ENCODE measurements at places on chromosomes 6 and 20.

- DNase-seq, result no peak
Observed at GRCh38 chr6:54621285-54621684, 225.3 kb upstream of the FAM83B start.

DNA sequence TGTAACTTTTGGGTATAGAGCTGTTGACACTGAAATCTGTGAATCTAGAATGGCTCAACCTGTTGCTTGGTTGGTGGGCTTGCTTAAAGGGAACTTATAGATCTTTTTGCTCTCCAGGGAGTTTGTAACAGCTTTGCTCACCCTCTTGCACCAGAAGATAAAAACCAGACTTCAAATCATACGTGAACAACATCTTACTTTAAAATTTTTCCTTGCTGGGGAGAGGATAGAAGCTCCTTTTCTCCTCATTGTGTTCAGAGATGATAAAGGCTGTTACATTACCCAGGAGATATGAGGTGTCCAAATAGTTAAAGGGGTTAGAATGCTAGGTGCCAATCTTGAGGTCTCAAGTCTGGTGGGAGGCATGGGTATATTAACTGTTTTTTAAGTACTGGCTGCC lies 46.8 kb downstream of the RALGAPB start:
- DNase-seq, result no peak

DNA sequence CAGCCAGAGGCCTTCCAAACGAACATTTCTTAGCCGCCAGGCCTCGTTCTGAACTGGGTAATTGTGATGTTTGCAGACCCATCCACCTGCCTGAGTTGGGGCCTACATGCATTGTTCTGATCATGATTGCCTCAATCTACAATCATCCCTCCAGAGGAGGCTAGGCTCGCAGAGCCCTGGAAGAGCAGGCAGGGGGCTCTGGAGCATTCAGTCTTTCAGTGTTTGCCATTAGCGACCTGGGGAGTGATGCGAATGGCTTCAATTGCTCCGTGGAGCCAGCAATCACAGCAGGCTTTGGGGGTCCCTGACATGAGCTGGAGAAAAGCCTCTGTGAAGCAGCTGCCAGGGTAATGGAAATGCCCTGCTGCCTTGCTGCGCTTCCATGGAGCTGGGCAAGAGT lies 22.0 kb downstream of the SNAP25 start:
- DNase-seq, result no peak

DNA sequence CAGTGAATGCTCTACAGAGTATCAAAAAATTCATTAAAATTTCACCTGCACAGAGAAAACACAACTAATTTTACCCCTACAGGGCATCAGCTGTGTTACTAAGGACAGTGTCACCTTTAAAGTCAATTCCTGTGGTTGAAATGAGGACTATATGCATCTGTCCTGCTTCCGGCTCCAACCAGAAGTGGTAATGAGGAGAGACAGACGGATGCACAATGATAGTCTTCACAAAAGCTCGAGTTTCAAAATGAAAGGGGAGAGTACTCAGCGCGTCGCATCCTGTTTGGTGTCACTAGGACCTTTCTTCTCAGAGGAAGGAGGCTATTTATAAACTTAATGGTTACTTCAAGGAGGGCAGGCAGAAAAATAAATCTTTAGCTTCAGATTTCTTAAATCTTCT lies 86.5 kb downstream of the LYRM4 start:
- DNase-seq, result no peak

DNA sequence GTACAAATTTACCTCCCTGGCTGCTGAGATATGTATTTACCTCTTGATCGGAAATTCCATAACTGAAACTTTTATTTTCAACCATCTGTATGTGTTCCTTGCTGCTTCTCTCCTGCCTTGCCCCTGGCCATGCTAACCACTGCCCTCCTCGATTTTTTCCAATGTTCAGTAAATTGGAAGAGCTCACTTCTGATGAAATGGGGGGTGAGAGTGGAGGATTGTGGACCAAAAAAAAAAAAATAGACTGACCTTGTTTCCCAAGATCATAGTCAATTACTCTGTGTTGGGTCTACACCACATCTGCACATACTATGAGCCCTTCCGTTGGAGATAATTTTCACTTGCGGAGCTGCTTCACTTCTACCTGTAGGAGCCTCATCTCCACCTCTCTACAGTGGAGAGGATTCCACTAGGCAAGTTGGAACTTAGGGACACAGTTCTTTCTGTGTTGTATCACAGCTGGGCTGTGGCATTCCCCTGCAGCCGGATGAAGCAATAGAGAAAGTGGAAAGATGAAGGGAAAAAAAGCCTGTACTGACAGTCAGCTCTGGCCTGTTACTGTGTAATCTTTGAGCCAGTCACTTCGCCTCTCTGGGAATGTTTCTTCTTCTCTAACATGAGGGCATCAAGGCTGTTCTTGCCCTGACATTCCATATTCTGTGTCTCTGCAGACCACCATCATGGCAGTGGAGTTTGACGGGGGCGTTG lies 1.6 kb downstream of the PSMB9 start:
- no peak for DNase-seq

GRCh38 chr6:109091314-109092024 lies 3.2 kb downstream of the SESN1 start:
- DNase-seq, result no peak

DNA sequence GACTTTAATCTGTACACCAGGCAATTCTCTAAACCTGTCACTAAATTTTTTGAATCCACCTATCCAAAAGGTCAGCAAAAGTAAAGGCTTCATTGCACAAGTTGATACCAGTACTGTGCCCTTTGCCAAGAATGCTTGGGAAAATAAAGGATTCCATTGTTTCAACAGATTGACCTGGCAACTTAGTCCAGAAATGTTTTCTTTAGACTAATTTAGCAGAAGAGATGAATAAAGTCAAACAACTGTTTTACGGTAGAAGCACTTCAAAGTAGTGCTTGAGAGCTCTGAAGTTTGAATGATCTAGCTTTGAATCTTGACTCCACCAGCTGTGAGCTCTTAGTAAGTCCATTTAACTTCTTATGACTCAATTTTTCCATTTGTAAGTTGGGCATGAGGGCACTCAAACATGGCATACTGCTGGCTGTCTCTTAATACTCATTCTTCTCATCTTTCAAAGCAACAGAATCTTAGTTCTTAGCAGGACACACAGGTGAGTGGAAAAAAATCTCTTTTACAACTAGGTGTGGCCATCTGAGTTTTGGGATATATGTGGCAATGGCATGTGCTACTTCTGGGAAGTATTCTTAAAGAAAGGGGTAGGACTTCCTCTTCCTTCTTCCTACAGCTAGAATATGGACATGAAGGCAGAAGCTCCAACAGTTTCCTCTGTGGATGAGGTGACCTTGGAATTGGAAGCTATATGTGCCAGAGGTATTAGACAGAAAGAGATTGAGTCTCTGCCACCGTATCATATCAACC lies 55.9 kb upstream of the LOC128125822 start:
- DNase-seq, result no peak

DNA sequence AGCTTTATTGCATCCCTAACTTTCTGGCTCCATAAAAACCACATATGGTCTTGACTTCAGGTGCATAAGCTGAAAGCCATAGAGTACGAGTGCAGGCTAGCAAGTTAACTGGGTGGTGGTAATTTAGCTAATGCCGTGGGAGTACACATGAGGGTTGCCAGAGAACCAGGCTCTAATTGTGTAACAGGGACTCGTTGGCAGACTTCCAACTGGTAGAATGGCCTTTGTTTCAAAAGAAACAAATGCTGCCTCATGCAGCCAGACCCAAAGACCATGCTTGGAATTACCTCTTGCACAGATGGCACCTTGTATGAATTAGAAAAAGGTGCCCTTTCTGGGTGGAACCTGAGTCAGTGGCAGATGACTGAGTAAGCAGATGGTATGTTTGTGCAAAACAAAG lies 73.2 kb downstream of the LY86 start:
- peak; percentile 74 for DNase-seq

GRCh38 chr20:62359491-62360121 lies 7.5 kb downstream of the LAMA5 start:
- no peak for DNase-seq

DNA sequence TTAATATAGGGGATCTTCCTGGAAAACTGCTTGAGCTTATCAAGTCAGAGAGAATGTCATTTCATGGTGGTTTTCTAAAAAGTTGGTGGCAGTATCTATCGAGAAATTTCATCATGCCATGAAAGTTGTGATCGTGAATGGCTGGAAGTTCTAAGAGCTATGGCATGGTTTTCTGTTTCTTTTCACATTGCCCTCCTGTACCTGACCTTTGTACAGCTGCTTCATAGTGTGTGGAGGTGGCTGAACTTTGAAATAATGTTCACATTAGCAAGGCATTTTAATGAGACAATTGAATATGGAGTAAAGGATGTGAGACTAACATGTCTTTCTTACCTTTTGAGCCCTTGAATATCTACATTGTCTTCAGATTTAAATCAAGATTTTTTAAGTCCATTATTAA lies 278.2 kb upstream of the ID4 start:
- no peak for DNase-seq

- no peak for DNase-seq
Observed at GRCh38 chr6:160298121-160298520, 39.5 kb upstream of the SLC22A2 start.

DNA sequence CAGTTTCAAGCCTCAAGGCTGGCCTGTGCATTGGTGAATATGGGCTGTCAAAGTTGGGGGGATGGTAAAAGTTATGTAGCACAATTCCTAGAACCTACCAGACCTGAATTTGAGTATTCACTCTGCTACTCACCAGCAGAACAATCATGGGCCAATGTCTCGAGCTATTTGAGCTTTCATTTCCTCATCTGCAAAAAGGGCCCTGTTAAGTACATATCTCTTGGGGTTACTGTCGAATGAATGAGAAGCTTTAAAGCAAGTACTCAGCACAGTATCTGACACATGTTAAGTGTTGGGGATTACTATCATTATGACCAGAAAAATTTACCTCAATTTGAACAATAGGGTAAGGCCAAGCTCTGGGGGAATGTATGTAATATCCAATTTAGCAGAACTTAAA lies 13.5 kb upstream of the ENPP4 start:
- no peak for DNase-seq

DNA sequence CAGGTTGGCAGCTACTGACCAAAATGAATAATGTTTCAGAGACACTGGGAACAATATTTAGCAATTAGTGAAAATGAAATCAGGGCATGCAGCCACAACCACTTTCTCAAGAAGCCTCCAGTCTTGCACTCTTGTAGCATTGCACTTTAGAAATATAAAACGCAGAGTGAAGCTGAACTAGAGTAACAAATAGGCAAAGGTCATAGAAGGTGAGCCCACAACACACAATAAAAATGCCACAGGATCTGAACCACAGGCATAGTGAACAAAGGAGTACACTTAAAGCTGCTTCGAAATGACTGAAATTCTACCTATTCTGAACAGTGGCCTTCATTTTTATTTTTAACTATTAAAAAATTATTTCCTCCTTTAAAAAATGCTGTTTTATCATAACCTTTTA lies 25.0 kb downstream of the DDO start:
- DNase-seq, result no peak

GRCh38 chr6:113642714-113643406 lies 214.3 kb upstream of the MARCKS start:
- no peak for DNase-seq

DNA sequence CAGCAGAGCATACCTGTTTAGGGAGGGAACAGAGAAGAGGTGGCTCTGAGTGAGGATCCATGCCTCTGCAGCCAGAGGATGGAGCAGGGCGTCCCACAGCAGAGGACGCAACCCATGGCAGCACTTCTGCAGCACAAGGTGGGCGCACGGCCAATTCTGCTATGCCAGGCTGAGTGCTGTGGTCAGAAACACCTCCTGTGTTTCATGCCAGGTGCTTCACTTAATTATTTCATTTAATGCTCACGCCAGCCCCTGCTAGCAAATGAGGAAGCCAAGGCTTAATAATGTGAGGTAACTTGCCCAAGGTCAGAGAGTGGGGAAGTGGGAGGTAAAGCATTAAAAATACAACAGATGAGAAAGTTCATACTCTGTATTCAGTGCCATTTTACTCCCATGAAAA lies 68.5 kb upstream of the PTGIS start:
- no peak for DNase-seq

GRCh38 chr6:132927713-132928112 lies 113.3 kb downstream of the RPS12 start:
- DNase-seq, result no peak

GRCh38 chr20:13610184-13610583 lies 28.5 kb downstream of the TASP1 start:
- DNase-seq, result no peak

GRCh38 chr6:146892613-146893401 lies 294.0 kb downstream of the ADGB start:
- no peak for DNase-seq

DNA sequence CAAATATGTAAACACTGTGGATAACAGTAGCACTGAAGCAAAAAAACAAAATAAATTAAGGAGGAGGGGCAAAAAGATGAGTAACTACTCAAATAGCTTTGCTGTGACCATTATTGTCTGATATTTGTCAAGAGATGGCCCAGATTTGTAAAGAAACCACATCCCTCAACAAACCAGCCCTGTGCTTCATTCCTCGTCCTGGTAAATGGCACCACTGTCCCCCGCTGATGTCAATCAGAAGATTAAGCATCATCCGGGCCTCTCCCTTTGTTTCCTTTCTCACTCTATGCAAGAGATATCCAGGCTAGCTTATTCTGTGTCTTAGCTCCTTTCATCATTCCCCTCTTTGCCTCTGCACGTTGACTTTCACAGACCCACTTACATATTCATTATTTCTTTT lies 259.0 kb downstream of the SYNE1 start:
- no peak for DNase-seq

GRCh38 chr20:63829945-63830835 lies 874 bp downstream of the ZBTB46 start:
- DNase-seq, result no peak

DNA sequence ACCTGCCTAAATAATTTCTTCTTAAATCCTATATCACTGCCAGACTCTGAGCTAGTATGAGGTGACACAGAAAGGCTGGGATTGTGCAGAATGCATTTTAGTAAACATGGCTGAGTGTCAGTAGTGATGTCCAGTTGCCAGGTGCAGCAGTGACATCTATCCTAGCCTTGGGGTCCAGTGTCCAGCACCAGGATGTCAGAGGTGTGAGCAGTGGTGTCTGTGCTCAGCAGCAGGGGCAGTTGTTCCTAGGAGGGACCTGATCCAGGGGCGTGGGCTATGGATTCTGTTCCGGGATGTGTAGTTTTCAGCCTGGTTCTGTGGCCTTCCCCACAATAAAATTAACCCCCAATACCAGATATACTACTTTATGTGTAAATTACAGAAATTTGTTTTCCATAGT lies 6.0 kb downstream of the HLA-C start:
- DNase-seq, result no peak

GRCh38 chr20:10079964-10080363 lies 45.2 kb downstream of the ANKEF1 start:
- no peak for DNase-seq

- DNase-seq, result no peak
Observed at GRCh38 chr6:158868890-158869825, 50.0 kb upstream of the EZR start.

GRCh38 chr20:36004045-36004444 lies 35.7 kb downstream of the CNBD2 start:
- DNase-seq, result no peak

- DNase-seq, result no peak
Observed at GRCh38 chr20:32737371-32738223, 5.7 kb downstream of the COMMD7 start.

GRCh38 chr6:12369781-12370262 lies 79.7 kb downstream of the EDN1 start:
- no peak for DNase-seq

All from tibial artery (tissue), 4 donors.